Activated B cell treated with CpG ODN at 0.5 μM for 24 hours (primary cell): ENCODE measurements at places on chromosomes 12 and 14. TPM values are rescaled to one million over a fixed set of nuclear protein-coding genes. Genes with fewer than 3 reads are reported as not detected.

Gene HOXC9
- not detected in 2 replicates for total RNA-seq

Gene CREBL2
- 10.1 and 10.8 TPM in 2 replicates for total RNA-seq

Gene SLC6A13
- 0.38 TPM in 1 of 2 replicates, not detected in the other for total RNA-seq

Gene CLEC2D
- 437 and 492 TPM in 2 replicates for total RNA-seq

Gene OSBPL8
- total RNA-seq = 73.8 and 79.6 TPM in 2 replicates

Gene USP44
- total RNA-seq = 3.4 and 5.4 TPM in 2 replicates

Gene RDH11
- total RNA-seq = 33.0 and 34.7 TPM in 2 replicates

Gene RND1
- total RNA-seq = 4.9 and 5.9 TPM in 2 replicates

Gene GLIPR1
- 44.7 and 45.4 TPM in 2 replicates for total RNA-seq

Gene KRT3
- total RNA-seq = not detected in 2 replicates

Gene FOXM1
- 1.8 and 2.8 TPM in 2 replicates for total RNA-seq

GRCh38 chr12:117724543-117724942 lies 244.2 kb downstream of the KSR2 start:
- no peaks in the 10 kb centered on the region for H3K4me1 ChIP-seq
- no peak overlapping the region for H3K27ac ChIP-seq
- H3K36me3 ChIP-seq = no peaks in the 10 kb centered on the region
- no peak overlapping the region for H3K4me3 ChIP-seq

DNA sequence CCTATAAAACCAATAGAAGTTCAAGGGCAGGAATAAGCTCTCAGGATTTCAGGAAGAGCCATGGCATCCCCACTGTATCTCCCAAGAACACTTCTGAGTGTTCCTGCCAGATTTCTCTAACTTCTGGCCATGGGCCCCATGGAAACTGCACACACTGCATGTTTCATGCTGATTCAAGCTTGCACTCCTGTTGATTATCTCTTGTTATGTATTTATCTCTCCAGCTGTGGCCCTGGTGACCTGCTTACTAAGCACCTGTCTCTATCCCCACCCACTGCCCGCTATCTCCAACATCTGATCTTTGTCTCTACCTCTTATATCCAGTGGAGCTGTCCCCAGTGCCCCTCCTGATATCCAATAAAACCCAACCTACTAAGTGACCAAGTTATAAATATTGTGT lies 285.3 kb downstream of the PDZRN4 start:
- H3K27ac ChIP-seq = no peak overlapping the region
- H3K27me3 ChIP-seq = peaks cover 4% of the 10 kb centered on the region
- no peak for DNase-seq
- H3K4me3 ChIP-seq = no peak overlapping the region
- H3K36me3 ChIP-seq = no peaks in the 10 kb centered on the region

DNA sequence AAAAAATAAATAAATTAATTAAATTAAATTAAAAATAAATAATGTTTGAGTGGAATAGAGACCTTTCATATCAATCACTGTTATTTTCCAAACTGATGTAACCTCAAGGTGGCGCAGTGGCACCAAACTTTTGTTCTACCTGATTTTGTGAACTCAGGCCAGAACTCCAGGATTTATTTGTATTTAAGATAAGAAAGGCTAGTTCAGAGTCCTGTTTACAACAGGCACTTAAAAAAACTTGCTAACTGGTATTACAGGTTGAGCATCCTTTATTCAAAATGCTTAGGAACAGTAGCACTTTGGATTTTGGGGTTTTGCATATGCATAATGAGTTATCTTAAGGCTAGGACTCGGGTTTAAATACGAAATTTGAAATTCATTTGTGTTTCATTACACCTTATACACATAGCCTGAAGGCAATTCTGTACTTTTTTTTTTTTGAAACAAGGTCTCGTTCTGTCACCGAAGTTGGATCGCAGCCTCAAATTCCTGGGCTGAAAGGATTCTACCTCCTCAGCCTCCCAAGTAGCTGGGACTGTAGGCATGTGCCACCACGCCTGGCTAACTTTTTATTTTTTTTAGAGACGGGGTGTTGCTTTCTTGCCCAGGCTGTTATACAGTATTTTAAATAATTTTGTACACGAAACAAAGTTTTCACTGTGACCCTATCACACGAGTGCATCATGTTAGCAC lies 32.4 kb downstream of the YY1 start:
- H3K4me1 ChIP-seq = peaks cover 24% of the 10 kb centered on the region
- H3K36me3 ChIP-seq = peaks cover 49% of the 10 kb centered on the region
- no peak overlapping the region for H3K4me3 ChIP-seq
- no peak for DNase-seq

- peak; percentile 82 for DNase-seq
- peaks cover 21% of the 10 kb centered on the region for H3K4me1 ChIP-seq
- peaks cover 6% of the 10 kb centered on the region for H3K27me3 ChIP-seq
- no peaks in the 10 kb centered on the region for H3K36me3 ChIP-seq
- peak within 1 kb of the TSS; percentile 65 for H3K27ac ChIP-seq
These were observed at the start of gene TXNRD1 for GRCh38 chr12:104215638-104216297. TXNRD1 (plus strand) TSS chr12:104215779; CDS start chr12:104215803, 24 bp downstream.

DNA sequence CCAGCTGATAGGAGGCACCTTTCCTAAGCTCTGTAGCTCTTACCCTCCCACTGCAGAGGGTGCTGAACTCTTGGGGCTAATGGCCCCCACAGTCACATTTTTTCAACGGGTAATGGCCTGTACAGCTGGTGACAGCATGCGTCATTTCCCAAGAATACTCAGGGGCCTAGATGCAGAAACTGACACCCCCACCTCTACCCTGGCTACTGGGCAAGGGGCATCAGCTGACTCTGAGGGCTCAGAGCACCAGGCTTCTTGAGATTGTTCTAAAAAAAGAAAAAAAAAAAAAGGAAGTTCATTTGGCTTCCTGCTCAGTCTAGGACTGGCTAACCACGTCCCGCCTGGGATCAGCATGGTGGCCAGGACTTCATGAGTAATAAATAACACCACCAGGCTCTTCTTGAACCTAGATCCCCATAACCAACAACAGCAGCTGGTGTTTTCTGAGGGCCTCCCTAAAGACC lies 35.2 kb downstream of the ZFP36L1 start:
- no peak overlapping the region for H3K4me3 ChIP-seq
- H3K27me3 ChIP-seq = no peaks in the 10 kb centered on the region
- H3K36me3 ChIP-seq = no peaks in the 10 kb centered on the region
- peak overlapping the region; percentile 18 for H3K27ac ChIP-seq
- H3K4me1 ChIP-seq = peaks cover 33% of the 10 kb centered on the region

- H3K27ac ChIP-seq = no peak overlapping the region
- no peak overlapping the region for H3K4me3 ChIP-seq
- H3K36me3 ChIP-seq = no peaks in the 10 kb centered on the region
- DNase-seq = no peak
- no peaks in the 10 kb centered on the region for H3K4me1 ChIP-seq
- H3K27me3 ChIP-seq = no peaks in the 10 kb centered on the region
These were observed 509.9 kb downstream of the DIO2 start for GRCh38 chr14:79701371-79701770.

- H3K36me3 ChIP-seq = no peaks in the 10 kb centered on the region
- H3K4me1 ChIP-seq = peaks cover 6% of the 10 kb centered on the region
- no peak overlapping the region for H3K27ac ChIP-seq
- DNase-seq = no peak
- no peaks in the 10 kb centered on the region for H3K27me3 ChIP-seq
These were observed 118.4 kb downstream of the SAMD4A start for GRCh38 chr14:54685286-54685845.

DNA sequence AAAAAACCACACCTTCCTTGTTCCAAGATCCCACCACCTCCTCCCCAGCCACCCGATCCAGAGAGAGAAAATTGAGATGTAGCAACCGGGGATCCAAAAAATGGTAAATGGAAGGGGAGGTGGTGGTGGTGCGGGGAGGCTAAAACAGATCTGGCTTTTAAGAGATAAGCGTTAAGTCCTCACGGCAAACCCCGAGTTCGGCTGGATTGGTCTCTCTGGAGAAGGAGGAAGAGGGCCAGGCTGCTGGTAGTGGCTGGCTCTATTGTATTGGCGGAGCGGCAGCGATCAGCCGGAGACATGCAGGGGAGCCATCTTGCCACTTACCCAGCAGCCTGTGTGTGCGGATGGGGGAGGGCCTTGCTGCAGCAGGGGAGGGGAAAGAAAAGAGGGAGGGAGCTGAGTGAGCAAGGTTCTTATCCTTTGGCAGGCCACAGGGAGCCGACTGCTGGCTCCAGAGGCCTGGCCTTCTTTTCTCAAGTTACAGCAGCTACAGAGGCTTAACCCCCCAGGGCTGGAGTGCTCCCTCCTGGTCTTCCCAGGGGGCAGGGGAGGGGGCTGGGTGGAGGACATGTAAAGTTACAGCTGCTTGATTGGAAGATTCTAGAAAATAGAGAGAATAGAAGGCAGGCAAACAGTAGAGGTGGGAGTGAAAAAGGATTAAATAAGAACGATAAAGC lies 14.1 kb upstream of the CDH24 start:
- peak overlapping the region; percentile 92 for H3K27ac ChIP-seq
- no peaks in the 10 kb centered on the region for H3K27me3 ChIP-seq
- DNase-seq = peak; percentile 57
- peaks cover 36% of the 10 kb centered on the region for H3K4me1 ChIP-seq
- H3K36me3 ChIP-seq = peaks cover 77% of the 10 kb centered on the region
- peak overlapping the region; percentile 98 for H3K4me3 ChIP-seq

- H3K27me3 ChIP-seq = no peaks in the 10 kb centered on the region
- DNase-seq = no peak
- H3K4me3 ChIP-seq = peak overlapping the region; percentile 68
- peak overlapping the region; percentile 94 for H3K27ac ChIP-seq
These were observed 200.3 kb upstream of the PLEKHG7 start for GRCh38 chr12:92502417-92503028.

DNA sequence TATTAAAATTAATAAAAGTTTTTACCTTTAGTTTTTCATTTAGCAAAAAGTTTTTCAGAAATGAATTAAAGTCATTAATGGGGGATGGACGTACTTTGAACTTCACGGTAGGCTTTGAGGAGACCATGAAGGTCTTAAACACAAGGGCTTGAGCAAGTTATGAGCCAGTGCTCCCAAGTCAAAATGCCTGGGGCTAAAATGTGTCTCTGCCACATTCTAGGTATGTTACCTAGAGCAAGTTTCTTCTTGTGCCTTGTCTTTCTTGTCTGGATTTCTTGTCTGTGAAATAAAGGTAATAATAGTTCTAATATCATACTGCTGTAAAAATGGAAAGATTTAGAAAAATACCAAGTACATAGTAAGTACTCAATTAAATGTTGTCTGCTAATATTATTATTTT lies 132.7 kb upstream of the USP15 start:
- no peak overlapping the region for H3K27ac ChIP-seq
- no peaks in the 10 kb centered on the region for H3K4me1 ChIP-seq
- H3K36me3 ChIP-seq = no peaks in the 10 kb centered on the region
- no peak for DNase-seq

- H3K27me3 ChIP-seq = no peaks in the 10 kb centered on the region
- no peaks in the 10 kb centered on the region for H3K36me3 ChIP-seq
- DNase-seq = no peak
- peaks cover 75% of the 10 kb centered on the region for H3K4me1 ChIP-seq
These were observed 200.1 kb downstream of the DAD1 start for GRCh38 chr14:22388669-22389595.

- DNase-seq = no peak
- H3K27me3 ChIP-seq = no peaks in the 10 kb centered on the region
- peaks cover 9% of the 10 kb centered on the region for H3K4me1 ChIP-seq
- no peaks in the 10 kb centered on the region for H3K36me3 ChIP-seq
- no peak overlapping the region for H3K4me3 ChIP-seq
These were observed 2.4 kb upstream of the CCDC85C start for GRCh38 chr14:99606359-99606758.

- H3K27ac ChIP-seq = no peak overlapping the region
- H3K36me3 ChIP-seq = no peaks in the 10 kb centered on the region
- no peaks in the 10 kb centered on the region for H3K27me3 ChIP-seq
- H3K4me3 ChIP-seq = no peak overlapping the region
- H3K4me1 ChIP-seq = no peaks in the 10 kb centered on the region
These were observed 1098.7 kb downstream of the BCL11B start for GRCh38 chr14:98173305-98173704.

DNA sequence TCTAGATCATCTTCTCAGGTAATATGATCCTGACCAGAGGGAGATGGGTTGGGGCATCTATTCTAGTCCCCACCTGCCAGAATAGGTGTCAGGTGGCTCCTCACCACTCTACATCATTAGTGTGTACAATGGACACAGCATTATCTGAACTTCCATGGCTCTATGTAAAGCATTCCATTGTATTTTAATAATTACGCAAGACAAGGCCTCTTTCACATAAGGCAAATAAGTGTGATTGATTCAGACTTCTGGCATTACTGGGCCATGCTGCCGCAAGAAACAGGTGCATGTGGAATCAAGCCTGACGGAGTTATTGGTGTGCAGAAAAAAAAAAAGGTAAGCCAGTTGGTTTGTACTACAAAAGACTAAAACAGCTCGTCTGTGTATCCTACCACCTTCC lies 3.1 kb upstream of the DDHD1 start:
- H3K27ac ChIP-seq = no peak overlapping the region
- H3K36me3 ChIP-seq = peaks cover 11% of the 10 kb centered on the region
- no peaks in the 10 kb centered on the region for H3K27me3 ChIP-seq
- H3K4me3 ChIP-seq = no peak overlapping the region

DNA sequence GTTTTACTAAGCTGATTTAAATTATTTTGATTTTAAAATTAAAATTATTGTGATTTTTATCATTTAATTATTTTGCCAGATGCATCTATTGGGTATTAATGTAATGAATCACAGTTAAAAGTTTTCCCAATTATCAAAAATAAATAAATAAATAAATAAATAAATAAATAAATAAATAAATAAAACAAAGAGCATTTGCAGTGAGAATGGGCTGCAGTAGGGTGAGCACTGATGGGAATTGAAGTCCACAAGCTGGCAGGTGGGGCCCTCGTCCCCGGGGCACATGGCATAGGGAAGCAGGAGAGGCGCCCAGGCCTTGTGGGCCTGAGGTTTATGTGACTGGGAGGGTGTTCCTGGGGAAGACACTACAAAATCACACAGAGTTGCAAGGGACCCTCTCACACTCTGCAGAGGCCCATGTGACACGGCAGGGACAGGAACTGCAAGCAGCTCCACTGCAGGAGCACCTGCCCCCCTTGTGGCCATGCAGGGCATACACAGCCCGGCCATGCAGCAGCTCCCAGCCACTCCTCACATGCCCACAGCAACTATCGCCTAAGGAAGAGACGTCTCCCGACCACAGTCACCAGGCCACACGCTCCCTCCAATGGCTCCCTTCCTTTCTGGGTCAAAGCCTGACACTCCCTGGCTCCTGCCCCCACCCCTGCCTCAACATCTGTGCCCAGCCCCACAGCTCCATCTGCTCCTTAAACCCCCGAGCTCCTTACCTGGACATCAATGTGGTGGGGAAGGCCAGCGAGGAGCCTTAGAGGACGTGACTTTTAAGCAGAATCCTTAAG lies 256.3 kb upstream of the SFSWAP start:
- peaks cover 10% of the 10 kb centered on the region for H3K27me3 ChIP-seq
- no peak overlapping the region for H3K27ac ChIP-seq
- H3K4me1 ChIP-seq = no peaks in the 10 kb centered on the region
- no peak for DNase-seq

- DNase-seq = no peak
- H3K27ac ChIP-seq = no peak overlapping the region
- H3K4me1 ChIP-seq = peaks cover 10% of the 10 kb centered on the region
- H3K27me3 ChIP-seq = no peaks in the 10 kb centered on the region
- H3K4me3 ChIP-seq = no peak overlapping the region
These were observed 536.5 kb downstream of the RPS29 start for GRCh38 chr14:49049711-49050110.

GRCh38 chr14:101520621-101521472 lies 40.4 kb upstream of the DIO3 start:
- H3K27ac ChIP-seq = no peak overlapping the region
- H3K4me1 ChIP-seq = no peaks in the 10 kb centered on the region
- H3K4me3 ChIP-seq = no peak overlapping the region
- no peaks in the 10 kb centered on the region for H3K27me3 ChIP-seq
- no peak for DNase-seq

GRCh38 chr14:74147571-74147970 lies 62.8 kb downstream of the LIN52 start:
- H3K4me1 ChIP-seq = no peaks in the 10 kb centered on the region
- H3K4me3 ChIP-seq = no peak overlapping the region
- DNase-seq = no peak
- H3K27ac ChIP-seq = no peak overlapping the region
- peaks cover 4% of the 10 kb centered on the region for H3K36me3 ChIP-seq
